ENCODE measurements at places on chromosomes 3 and 15.

- no peak for DNase-seq
These were observed 182.6 kb downstream of the WDR72 start for GRCh38 chr15:53576841-53577240.

GRCh38 chr3:68751888-68752287 lies 180.5 kb downstream of the TAFA4 start:
- DNase-seq: no peak

GRCh38 chr15:79922512-79923078 lies 25.8 kb upstream of the MTHFS start:
- DNase-seq: no peak

- no peak for DNase-seq
These were observed 229.7 kb downstream of the NECTIN3 start for GRCh38 chr3:111301238-111301798.

- DNase-seq: no peak
These were observed 64.3 kb downstream of the MGLL start for GRCh38 chr3:127758013-127758412.

DNA sequence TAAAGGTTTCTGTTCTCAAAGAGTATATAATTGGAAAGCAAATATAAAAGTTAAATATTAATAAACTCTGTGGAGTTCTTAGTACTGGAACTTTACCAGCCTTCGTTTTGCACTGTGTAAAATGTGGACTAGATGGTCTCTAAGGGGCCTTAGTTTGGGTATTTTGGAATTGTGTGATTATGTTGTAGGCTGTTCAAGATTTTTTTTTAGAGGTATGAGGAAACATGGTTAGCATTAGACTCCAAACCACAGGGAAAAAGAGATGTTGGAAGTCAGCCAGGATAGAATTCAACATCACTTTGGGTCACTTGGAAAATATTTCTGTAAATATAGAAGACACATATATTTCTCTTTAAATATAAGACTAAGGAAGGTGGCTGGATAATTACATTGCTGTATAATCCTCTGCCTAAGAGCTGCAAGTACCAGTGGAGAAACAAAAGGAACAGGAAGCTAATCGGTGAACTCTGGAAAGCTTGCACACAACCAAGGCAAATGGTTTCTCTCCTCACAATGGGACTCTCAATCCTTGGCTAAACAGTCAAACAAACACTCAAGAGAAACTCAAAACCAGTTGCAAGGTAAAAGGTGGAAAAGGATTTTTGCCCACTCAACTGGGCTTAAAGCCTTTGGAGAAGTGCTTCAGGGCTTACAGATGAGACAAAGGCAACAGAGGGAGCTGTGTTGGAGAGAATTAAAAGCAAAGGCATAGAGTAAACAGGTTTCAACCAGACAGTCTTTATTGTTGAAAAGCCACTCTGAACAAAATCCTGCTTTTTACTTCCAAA lies 141.7 kb downstream of the NR1D2 start:
- no peak for DNase-seq

GRCh38 chr3:177491296-177492032 lies 294.2 kb upstream of the TBL1XR1 start:
- no peak for DNase-seq

DNA sequence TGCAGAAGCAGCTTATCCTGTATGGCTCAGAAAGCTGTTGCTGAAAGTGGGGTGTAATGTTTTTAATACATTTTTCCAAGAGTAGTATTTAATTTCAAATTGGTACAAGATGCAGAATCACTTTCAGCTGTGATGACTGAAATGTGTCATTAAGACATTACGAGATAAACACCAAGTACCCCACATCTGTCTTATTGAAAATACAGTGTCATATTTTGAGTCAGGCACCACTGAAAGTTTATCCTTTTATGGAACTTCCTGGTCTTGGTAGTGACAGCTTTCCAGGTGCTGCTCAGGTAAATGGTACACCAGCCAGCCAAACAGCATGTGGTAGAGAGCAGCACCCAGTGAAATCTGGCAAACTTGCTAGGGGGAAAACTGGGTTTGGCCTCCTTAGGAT lies 16.9 kb downstream of the ASTE1 start:
- no peak for DNase-seq

DNA sequence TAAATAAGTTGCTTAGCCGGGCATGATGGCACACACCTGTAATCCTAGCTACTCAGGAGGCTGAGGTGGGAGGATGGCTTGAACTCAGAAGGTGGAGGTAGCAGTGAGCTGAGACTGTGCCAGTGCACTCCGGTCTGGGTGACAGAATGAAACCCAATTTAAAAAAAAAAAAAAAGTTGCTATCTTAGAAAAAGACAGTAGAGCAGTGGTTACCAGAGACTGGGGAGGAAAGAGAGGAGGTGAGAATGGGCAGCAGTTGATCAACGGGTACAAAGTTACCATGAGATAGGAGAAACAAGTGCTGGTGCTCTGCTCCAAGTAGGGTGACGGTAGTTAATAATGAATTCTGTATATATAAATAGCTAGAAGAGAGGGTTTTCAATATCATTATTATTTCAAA lies 821 bp upstream of the CCR2 start:
- DNase-seq: no peak

DNA sequence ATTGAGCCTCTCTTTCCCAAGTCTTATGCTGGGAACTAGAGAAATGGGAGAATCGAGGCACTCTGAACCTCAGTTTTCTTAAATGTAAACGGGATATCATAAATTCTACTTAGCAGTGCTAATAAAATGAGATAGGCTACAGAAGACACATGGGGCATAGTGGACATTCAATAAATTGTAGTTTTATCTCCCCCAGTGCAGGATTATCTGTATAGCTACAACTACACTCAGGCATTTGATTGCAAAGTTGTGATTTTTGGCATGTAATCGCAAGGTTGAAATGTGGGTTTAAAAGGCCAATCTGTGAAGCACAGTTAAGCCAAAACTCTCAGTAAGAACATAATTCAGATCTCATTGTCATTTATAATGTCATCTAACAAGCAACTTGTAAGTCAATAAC lies 413.7 kb upstream of the LMCD1 start:
- no peak for DNase-seq

Data from H54 (cell line).